Prostate gland (tissue), 2 donors: ENCODE measurements at places on chromosomes 2 and 18. TPM values are rescaled to one million over a fixed set of nuclear protein-coding genes. Genes with fewer than 3 reads are reported as not detected.

DNA sequence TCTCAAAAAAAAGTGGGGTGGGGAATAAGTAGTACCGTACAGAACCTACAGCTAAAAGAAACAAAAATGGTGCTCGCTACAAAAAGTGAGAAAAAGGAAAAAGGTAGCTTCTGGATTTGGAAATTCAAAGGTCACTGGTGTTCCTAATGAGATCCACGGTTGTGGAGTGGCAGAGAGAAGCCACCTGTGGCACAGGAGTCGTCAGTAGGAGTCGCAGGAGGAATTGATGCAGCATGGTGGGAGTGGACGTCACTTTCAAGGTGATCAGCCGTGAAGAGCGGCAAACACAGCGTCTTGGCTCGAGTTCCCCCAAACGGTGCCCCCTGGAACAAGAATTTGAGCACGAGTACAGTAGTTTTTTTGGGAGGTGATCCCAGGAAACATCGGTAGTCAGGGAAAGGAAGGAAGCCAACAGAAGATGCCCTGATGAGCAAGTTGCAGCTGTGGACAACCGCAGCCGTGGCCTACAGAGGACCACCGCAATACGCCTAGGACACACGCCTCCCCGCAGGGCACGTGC lies 1.4 kb upstream of the TTL start:
- no peak for DNase-seq

DNA sequence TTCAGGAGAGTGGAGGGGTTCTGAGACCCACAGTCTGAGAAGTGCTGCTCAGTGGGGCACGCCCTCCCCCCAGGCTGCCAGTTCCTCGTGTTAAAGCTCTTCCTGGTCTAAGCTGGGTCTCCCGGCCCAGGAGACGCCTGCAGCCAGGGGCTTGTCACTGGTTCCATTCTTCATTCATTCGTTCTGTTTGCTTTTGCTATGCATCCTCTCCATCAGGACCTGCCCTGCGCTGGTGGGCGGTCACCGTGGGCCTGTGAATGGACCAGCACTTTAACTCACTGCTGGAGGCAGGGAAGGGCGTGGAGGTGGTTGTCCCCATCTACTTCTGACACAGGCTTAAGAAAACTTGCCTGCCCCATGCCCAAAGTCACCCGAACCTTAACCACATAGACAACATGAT lies 272.8 kb upstream of the HDAC4 start:
- no peak for DNase-seq

GRCh38 chr2:105725388-105725787 lies 19.3 kb upstream of the NCK2 start:
- DNase-seq: no peak

DNA sequence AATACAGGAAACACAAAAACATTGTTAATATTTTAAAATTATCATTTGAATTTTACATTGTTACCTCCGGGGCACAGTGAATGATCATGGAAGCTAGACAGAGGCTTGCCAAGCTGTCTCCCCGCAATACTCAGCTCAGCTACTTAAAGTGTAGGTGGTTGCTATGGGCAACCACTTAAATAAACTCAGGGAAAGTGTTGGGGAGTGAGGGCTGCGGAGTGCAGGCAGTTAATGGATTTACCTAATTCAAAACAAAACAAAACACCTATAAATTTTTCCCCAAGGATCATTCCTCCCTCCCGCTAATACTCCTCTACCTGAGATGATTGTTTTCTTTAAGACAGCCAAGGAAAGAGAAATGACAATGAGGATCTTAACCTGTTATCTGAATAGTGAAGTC lies 349.5 kb downstream of the TGIF1 start:
- DNase-seq: no peak

DNA sequence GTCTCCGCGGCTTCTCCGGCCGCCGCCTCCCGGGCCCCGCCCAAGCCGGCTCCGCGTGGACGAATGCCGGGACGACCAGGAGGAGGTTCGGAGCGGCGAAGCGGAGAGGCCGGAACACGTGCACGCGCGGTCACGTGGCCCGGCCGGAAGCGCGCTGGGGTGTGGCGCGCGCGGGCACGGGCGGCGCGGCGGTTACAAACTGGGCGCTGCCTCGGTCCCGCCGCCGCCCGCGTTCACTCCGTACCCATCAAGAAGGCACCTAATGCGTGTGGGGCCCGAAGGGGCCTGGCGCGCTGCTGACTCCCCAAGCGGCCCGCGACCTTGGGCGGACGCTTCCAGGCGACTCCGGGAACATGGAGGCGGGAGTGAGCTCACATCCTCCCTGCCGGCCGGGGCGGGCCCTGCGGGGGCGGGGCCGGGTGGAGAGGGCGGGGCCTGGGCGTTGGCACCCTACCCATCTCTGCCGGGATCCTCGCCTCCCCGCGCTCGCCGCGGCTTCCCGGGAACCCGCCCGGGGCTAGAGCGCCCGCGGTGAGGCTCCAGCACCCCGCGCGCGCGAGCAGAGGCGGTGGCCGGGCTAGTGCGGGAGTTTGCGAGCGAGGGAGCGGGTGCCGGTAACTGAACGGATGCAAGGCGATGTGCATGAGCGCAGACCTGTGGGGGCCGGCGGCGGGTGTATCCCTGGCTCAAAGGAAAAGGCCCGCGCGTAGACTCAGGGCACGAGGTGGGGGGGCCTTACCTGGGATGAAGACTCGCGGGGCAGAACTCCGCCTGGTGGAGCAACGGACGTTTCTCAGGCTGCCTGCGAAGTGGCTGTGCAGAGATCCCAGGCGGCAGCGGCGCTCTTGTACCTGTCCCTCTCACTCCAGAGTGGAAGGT lies at the start of gene TMEM185B:
TMEM185B (minus strand) TSS at position 367 of the 879 bp plus-strand sequence. CDS start 424 bp downstream, outside the sequence.
- peak; percentile 89 for DNase-seq

DNA sequence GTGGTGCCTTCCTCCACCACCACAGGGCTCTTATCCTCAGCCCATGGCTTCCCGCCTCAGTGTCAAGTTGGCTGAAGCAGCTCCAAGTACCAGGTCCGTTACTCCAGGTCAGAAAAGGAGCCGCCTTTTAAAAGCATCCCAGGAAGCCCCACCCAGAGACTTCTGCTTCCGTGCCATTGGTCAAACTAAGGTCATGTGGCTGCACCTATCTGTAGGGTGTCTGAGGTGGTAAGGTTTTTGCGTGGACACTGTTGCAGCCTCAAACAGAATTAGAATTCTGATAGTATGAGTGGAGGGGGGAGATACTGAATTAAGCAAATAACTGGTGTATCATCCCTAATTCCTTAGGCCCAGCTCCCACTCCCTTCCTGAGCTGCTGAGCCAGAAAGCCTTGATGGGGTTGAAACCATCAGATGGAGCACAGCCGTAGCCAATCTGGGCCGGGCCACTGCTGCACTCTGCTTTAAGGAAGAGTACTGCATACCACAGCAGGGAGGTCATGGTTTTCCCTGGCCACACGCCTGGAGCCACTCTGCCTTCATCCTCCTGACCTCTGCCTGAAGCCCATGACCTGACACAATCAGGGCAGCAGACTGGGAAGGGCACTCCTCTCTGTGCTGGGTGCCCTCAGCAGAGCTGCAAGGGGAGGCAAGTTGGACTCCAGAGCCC lies 8.4 kb downstream of the TMEM247 start:
- DNase-seq: no peak

Gene KHK
- 0.91 TPM for total RNA-seq

GRCh38 chr2:199932312-199932855 lies 21.3 kb downstream of the C2orf69 start:
- no peak for DNase-seq

DNA sequence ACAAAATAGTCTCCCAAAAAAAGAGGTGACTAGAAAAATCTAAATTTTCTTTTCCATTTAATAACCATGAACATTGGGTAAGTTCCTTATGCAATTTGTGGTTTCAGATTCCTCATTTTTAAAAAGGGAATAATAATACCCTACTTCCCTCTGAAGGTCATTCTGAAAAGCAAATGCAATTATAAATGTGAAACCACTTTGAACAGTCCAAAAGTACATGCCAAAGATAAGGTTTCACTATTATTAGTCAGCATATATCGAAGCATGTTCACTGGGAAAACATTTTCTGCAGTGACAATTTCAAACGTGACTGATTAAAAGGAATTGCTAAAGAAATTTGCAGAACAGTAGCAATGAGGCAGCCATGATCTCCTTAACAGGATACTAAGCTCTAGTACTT lies 100.1 kb upstream of the RNF152 start:
- DNase-seq: no peak

- DNase-seq: no peak
Observed at GRCh38 chr2:197760293-197760657, 24.8 kb downstream of the BOLL start.
